Endothelial cell of umbilical vein (primary cell): ENCODE measurements at places on chromosomes 1 and 21. TPM values are rescaled to one million over a fixed set of nuclear protein-coding genes. Genes with fewer than 3 reads are reported as not detected.

GRCh38 chr1:222798116-222798515 is 16.7 kb upstream of the DISP1 start:
- DNase-seq = peak; percentile 51

GRCh38 chr1:164891615-164892014 is 332.6 kb downstream of the PBX1 start:
- no peak for DNase-seq

- peak; percentile 87 for DNase-seq
Observed at GRCh38 chr1:84853741-84854721, 39.0 kb downstream of the LPAR3 start.

Gene SEC16B
- 0.44 and 0.78 TPM in 2 replicates for total RNA-seq

DNA sequence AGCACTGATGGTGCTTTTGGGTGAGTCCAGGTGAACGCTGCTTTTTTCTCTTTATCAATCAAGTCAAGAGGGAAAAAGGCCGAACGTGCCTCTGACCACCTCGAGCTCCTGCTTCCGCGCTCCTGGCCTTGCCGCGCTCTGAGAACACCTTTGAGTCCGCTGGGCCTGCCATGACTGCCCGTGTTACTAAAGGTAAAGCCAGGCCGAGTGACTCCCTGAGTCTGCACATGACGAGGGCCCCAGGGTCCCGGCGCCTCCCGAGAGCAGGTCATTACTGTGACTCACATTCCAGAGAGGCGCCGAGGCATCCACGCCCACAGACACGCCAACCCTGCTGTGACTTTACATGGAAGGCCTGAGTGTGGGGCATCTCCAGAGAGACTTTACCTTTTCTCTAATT is 11.1 kb downstream of the POFUT2 start:
- no peak for DNase-seq
